ENCODE measurements at places on chromosomes 2 and 18.

GRCh38 chr2:71576541-71576940 is 123.2 kb downstream of the DYSF start:
- DNase-seq: no peak

DNA sequence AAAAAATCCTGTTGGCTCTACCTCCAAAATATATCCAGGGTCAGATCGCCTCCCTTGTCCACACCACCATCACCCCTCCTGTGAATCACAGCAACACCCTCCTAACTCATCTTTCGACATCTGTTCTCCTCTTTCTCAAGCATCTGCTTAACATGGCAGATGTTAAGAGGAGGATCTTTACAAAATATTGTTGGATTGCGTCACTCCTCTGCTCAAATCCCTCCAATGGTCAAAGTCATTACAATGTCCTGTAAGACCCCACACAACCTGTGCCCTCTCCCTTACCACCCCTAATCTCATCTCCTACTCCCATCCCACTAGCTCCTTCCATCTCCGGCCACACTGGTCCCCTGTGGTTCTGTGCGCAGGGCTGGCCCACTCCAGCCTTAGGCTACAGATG is 36.8 kb upstream of the GBX2 start:
- no peak for DNase-seq

GRCh38 chr18:43705850-43706249 is 428.6 kb upstream of the SYT4 start:
- no peak for DNase-seq

DNA sequence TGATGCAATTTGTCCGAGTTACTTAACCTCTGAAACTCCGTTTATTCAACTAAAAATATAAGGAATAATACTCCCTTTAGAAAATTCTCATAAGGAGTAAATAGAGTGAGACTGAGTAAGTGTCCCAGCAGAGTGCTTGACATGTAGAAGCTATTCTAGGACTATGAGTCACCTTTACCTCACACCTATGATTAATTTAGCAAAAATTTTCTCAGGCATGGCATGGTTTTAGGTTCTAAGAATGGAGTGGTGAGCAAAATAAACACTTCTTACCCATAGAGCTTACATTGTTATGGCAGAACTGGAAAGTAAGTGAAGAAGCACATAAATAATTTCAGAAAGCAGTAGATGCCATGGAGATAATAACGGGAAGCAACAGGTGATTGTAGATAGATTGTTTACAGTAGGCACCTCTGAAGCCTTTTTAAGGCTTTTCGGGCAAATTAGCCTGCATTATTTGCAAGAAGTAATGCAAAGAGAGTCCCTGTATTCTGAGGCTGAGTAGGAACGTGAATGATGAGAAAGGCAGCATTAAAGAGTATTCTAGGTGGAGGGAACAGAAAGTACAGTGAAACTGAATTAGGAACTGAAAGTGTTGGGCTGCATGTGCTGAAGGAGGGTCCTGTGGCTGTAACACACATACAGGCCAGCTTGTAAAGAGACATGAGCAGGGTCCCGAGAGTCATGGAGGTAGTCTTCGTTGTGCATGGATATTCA is 209.2 kb downstream of the ZNF407 start:
- DNase-seq: no peak

DNA sequence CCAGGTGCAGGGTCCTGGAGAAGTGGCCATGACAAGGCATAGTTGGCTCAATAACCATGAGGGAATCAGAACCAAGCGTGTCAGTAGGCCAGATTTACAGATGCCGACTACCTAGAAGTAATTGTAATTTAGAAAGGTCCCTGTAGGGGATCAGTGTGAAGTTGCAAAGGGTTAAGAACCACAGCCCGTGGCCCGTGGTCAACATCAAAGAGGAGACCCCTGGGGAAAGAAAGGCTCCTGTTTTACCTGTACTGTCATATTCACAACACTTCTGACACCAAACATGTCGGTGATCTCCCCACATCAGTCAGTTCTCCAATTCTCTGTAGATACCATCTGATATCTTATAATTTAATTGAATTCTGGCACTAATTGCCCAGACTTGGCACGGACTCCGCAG is 31.0 kb downstream of the SP100 start:
- DNase-seq: no peak

DNA sequence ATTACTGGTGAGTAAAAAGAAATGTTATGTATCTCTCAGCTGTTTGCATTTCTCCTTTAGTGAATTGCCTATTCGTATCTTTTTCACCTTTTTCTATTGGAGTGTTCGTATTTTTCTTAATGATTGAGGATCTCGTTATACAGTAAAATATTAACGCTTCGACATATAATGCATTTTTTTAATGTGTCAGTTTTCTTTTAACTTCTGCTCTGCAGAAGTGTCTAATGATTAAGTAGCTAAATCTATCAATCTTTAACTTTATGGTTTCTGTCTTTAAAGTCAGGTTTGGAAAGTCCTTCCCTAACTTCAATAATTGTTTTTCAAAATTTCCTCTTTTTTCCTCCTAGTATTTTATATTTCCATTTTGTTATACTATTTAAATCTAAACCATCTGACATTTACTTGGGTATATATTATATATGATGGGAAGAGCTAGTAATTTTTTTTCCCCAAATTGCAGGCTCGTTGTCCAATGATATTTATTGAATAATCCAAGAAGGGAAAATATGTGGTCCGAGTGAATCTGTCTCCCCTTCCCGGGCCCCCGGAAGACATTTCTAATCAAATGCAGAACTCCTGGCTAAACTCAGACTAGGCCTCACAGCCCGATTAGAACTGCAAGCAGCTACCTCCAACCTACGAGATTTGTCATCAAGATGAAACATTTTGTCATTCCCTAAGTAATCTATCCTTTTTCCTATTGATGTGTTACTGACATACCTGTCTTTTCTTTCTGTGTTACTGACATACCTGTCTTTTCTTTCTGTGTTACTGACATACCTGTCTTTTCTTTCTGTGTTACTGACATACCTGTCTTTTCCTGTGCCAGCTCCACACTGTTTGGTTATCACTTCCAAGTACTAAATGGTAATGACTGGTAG is 17.2 kb downstream of the PCBP1 start:
- DNase-seq: peak; percentile 44

DNA sequence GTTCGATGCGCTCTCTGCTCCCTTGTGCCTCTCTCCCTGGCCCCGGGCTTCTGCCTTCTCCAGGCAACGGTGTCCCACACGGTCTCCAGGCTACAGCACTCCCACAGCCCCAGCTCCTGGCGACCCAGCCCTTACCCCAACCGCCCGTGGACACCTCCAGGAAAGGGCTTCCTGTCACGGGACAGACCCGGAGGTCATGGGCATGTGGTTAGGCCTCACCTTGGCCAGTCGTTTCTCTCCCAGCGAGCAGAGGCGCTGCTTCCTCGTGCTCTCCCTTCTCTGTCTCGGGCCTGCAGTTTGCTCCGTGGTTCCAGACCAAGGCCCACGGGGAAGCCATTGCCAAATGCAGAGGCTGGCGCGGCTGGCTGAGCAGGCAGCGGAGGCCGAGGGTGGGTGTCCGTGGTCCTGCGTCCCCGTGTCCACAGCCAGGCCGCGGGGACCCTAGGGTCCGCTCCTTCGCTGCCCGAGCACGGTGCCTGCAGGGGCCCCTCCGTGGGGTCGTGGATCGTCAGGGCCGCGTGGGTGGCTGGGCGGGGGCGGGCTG is 61.0 kb upstream of the IL1RL1 start:
- DNase-seq: no peak

GRCh38 chr18:10923551-10924070 is 225.8 kb downstream of the PIEZO2 start:
- DNase-seq: no peak

DNA sequence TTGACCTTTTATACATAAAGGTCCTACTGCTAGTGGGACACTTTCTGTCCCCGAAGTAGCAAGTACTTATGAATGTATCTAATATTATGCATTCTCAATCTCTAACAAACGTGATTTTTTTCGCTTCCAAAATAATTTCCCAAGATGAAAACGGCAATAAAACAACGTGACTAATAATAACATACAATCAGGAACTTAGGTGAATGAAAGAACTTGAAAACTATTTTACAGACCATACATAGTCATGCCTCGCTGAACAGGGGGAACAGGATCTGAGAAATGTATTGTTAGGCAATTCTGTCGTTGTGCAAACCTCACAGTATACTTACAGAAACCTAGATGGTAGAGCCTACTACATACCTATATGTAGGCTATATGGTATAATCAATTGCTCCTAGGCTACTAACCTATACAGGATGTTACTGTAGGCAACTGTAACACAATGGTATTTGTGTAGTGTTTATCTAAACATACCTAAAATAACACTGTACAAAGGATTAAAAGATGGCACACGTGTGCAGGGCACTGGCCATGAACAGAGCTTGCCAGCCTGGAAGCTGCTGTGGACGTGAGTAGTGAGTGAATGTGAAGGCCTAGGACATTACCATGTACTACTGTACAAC is 2.5 kb downstream of the RTN4 start:
- DNase-seq: no peak

DNA sequence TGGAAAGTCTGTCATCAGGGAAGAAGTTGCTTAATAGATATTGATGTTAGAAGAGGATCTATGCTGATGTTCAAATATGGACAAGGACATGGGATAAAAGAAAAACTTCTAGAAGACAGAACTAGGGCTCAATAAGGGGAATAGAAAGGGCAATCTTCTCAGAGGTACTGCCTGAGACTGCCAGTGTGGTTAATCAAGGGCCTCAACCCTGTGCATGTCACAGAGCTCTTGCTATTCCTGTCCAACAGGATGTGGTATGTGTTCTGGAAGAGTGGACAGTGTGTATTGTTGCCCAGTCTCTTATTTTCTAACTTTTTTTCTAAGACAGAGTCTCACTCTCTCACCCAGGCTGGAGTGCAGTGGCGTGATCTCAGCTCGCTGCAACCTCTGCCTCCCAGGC is 27.8 kb upstream of the RNF125 start:
- DNase-seq: no peak

GRCh38 chr2:138183705-138184104 is 219.4 kb downstream of the HNMT start:
- no peak for DNase-seq

DNA sequence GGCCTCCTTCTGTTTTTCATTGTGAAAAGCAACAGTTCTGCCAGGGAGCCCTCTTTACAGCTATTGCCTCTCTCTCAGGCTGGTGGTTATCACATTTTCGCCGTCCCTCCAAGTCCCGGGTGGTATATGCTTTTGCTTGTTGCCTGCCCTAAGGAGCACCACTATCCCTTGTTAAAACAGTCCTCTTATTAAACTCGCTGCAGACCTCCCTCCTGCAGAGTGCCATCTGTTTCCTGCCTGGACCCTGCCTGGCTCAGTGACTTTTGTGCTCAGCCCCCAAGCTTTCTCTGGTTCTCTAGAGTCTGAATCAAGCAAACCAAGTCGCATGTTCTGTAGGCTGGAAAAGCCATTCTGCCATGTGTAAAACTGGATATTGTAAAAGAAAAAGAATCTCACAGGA is 72.1 kb upstream of the FHL2 start:
- DNase-seq: no peak

DNA sequence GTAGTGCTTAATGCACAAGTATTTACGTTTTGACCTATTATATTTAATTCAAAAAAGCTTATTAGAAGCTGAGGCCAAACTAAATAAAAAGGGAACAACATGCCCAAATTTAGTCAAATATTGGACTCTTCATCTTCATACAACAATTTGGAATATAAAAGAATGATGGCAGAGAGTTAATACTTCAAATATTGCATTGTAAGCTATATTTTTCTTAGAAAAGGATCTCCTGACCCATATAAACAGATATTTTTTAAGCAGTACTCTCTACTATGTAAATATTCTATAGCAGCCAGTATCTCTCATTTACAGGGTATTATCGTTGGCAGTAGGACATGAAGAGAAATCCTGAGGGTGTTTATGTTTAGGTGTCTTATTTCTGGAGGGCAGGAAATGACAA is 531.2 kb downstream of the NYAP2 start:
- DNase-seq: no peak

DNA sequence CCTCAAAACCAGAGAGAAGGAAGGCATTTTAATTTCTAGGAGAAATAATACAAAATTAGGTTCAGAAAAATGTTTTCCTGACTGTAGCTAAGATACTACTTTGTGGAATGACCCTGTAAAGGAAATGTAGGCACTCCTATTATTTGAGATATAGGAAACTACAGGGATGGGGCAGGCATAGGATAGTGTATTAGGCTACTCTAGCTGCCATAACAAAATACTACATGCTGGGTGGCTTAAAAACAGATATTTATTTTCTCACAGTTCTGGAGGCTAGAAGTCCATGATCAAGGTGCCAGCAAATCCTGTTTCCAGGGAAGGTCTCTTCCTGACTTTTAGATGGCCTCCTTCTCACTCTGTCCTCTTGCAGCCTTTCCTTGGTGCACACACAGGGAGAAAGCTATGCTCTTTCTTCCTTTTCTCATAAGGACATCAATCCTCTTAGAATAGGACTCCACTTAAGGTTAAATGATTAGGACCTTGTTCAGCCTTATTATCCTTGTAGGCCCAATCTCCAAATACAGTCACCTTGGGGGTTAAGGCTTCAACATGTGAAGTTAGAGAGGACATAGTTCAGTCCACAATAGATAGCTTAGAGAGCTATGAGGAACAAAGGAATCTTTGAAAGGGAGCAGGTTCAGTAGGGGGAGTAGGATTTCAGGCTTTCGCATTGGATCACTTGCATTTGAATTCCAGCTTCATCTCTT is 14.0 kb upstream of the CAVIN2 start:
- no peak for DNase-seq
